ENCODE measurements at places on chromosomes 5 and 9. TPM values are rescaled to one million over a fixed set of nuclear protein-coding genes. Genes with fewer than 3 reads are reported as not detected.

PCDHB6 gene
- not detected for total RNA-seq

DROSHA gene
- 90.0 TPM for total RNA-seq

SUSD3 gene
- total RNA-seq, result not detected

IFNB1 gene
- total RNA-seq, result not detected

IER5L gene
- 12.3 TPM for total RNA-seq

FBP1 gene
- 2.2 TPM for total RNA-seq

SOX30 gene
- total RNA-seq, result not detected

LCNL1 gene
- not detected for total RNA-seq

ZNF883 gene
- not detected for total RNA-seq

NEUROG1 gene
- not detected for total RNA-seq

CD14 gene
- 0.33 TPM for total RNA-seq

PCDHB16 gene
- total RNA-seq, result 0.12 TPM

FOXD4L3 gene
- not detected for total RNA-seq

PPP1R26 gene
- total RNA-seq, result 11.8 TPM

GRCh38 chr9:123769719-123770118, 160.2 kb downstream of the DENND1A start:
- no peak overlapping the region for H3K4me3 ChIP-seq
- no peaks in the 10 kb centered on the region for H3K36me3 ChIP-seq
- no peaks in the 10 kb centered on the region for H3K27me3 ChIP-seq
- DNase-seq, result no peak

GRCh38 chr5:83503662-83504061, 32.1 kb downstream of the VCAN start:
- no peak overlapping the region for H3K4me3 ChIP-seq
- no peak overlapping the region for H3K27ac ChIP-seq

DNA sequence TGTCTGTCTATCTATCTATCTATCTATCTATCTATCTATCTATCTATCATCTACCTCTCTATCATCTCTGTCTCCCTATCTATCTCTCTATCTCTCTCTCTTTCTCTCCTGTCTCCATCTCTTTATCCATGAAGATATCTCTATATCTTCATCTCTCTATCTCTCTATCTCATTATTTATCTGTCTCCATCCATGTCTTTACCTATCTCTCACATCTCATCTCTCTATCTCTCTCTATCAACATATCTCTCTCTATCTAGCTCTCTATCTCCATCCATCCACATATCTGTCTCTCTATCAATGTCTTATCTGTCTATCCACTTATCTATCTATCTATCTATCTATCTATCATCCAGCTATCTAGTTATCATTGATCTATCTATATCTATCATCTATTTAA, 292.1 kb upstream of the IRX2 start:
- H3K4me3 ChIP-seq, result no peak overlapping the region
- DNase-seq, result no peak
- H3K27me3 ChIP-seq, result no peaks in the 10 kb centered on the region
- no peaks in the 10 kb centered on the region for H3K4me1 ChIP-seq
- no peaks in the 10 kb centered on the region for H3K36me3 ChIP-seq
- H3K27ac ChIP-seq, result no peak overlapping the region

DNA sequence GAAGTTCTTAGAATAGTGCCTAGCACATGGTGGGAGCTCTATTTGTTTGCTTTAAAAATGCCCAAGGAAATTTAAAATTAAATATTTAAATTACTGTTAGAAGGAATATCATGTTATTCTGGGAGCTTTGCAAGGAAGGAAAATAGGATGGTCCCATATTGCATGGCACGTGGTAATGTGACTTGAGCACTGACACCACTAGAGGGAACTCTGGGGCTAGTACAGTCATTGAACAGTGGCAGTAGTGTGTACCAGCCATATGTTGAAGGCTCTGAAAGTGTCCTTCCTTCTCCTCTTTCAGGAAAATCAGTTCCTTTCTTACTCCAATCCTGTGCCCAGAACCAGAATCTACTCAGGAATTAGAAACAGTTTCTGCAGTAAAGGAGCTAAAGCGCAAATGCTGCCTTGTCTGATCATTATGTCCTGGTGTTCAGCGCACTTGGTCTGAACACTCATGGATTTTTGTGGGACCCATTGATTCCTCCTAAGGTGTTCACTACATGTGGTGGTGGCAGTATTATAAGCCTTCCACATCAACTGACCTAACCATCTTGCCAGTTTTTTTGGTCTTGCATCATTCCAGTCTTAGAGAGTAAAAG, 54.1 kb downstream of the GDA start:
- no peaks in the 10 kb centered on the region for H3K36me3 ChIP-seq
- no peak overlapping the region for H3K4me3 ChIP-seq

- no peaks in the 10 kb centered on the region for H3K27me3 ChIP-seq
- no peak overlapping the region for H3K27ac ChIP-seq
- DNase-seq, result no peak
- no peak overlapping the region for H3K4me3 ChIP-seq
Observed at GRCh38 chr5:20536341-20536740, 548.3 kb upstream of the CDH18 start.

GRCh38 chr5:107570805-107571531, 99.8 kb downstream of the EFNA5 start:
- H3K4me3 ChIP-seq, result no peak overlapping the region
- peak; percentile 95 for DNase-seq
- no peaks in the 10 kb centered on the region for H3K36me3 ChIP-seq
- H3K27ac ChIP-seq, result peak overlapping the region; percentile 88
- H3K4me1 ChIP-seq, result peaks cover 32% of the 10 kb centered on the region

- no peaks in the 10 kb centered on the region for H3K4me1 ChIP-seq
- H3K27me3 ChIP-seq, result no peaks in the 10 kb centered on the region
- DNase-seq, result no peak
- H3K4me3 ChIP-seq, result no peak overlapping the region
- H3K27ac ChIP-seq, result no peak overlapping the region
- H3K36me3 ChIP-seq, result no peaks in the 10 kb centered on the region
Observed at GRCh38 chr5:12320331-12320730, 416.1 kb upstream of the CTNND2 start.

GRCh38 chr9:90029996-90030395, 425.2 kb downstream of the GADD45G start:
- no peaks in the 10 kb centered on the region for H3K36me3 ChIP-seq
- no peaks in the 10 kb centered on the region for H3K27me3 ChIP-seq

- no peaks in the 10 kb centered on the region for H3K27me3 ChIP-seq
- H3K4me3 ChIP-seq, result no peak overlapping the region
- H3K27ac ChIP-seq, result no peak overlapping the region
- DNase-seq, result no peak
- H3K4me1 ChIP-seq, result no peaks in the 10 kb centered on the region
Observed at GRCh38 chr5:32223972-32224609, 50.0 kb upstream of the GOLPH3 start.

DNA sequence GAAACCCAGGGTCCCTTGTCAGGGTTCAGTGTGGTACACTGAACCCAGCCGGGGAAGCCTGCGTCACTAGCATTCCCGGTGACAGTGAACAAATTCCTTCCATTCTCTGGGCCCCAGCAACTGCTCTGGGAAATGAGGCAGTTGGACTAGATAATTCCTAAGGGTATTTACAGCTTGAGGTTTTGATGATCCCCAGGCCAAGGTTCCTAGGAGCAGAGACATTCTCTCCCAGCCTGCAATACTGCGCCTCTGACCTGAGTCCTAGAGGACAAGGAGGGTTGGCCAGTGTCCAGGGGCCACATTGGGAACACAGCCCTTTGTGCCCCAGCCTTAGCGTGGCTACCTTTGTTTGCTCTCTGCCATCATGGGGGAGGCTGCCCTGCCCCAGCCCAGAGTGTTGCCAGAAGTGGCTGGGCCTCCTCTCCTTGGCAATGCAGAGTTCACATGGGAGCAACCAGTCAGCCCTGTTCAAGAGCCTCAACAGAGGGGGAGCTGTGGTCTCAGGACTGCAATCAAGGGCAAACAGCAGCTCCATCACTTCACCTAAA, 178.2 kb downstream of the SEC61B start:
- H3K27me3 ChIP-seq, result no peaks in the 10 kb centered on the region
- H3K36me3 ChIP-seq, result no peaks in the 10 kb centered on the region
- H3K4me1 ChIP-seq, result no peaks in the 10 kb centered on the region
- no peak overlapping the region for H3K27ac ChIP-seq
- no peak for DNase-seq

- no peaks in the 10 kb centered on the region for H3K36me3 ChIP-seq
- no peaks in the 10 kb centered on the region for H3K4me1 ChIP-seq
- DNase-seq, result no peak
- H3K4me3 ChIP-seq, result no peak overlapping the region
Observed at GRCh38 chr5:154559398-154560276, 81.6 kb upstream of the HAND1 start.

DNA sequence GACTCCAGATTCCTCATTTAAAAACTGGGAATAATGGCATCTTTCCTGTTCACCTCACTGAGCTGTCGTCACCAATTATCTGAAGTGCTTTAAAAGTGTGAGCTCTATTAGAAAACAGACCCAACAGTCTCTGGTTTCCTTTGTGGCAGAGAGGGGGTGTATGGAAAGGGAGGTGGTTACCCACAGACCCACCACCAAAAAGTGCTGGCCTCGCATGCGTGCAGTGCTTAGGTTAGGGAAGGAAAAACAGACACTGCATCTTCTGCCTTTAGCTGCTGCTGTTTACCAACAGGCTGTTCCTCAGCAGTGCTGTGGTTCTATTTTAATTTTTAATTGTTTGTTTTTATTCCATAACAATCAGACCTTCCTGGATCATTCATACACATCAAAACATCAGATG, 249.6 kb downstream of the PIK3R1 start:
- H3K36me3 ChIP-seq, result no peaks in the 10 kb centered on the region
- no peaks in the 10 kb centered on the region for H3K4me1 ChIP-seq
- H3K4me3 ChIP-seq, result no peak overlapping the region
- no peak for DNase-seq
- H3K27me3 ChIP-seq, result peaks cover 8% of the 10 kb centered on the region

GRCh38 chr9:33044677-33045282, 19.7 kb downstream of the DNAJA1 start:
- DNase-seq, result no peak
- peak overlapping the region; percentile 81 for H3K27ac ChIP-seq
- H3K36me3 ChIP-seq, result peaks cover 10% of the 10 kb centered on the region
- H3K4me1 ChIP-seq, result peaks cover 11% of the 10 kb centered on the region
- peak overlapping the region; percentile 74 for H3K4me3 ChIP-seq
- H3K27me3 ChIP-seq, result no peaks in the 10 kb centered on the region

DNA sequence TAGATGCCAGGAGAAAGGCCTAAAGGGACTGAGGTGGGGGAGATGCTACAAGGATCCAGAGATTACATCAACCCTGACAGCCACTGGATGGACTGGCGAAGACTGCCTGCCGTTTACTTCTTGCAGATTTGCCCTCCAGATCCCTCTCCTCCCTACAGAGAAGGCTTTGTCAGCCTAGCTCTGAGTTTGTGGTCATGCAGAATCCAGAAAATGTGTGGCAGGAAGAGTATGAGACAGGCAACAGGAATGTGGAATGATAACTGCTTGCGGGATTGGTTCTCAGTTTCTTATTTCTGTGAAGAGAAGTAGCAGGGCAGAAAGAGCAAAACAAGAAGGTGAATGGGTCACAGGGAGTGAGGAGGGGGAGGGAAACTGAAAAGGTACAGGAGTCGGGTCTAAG, 129.6 kb downstream of the TLE1 start:
- H3K4me1 ChIP-seq, result peaks cover 28% of the 10 kb centered on the region
- H3K27ac ChIP-seq, result peak overlapping the region; percentile 19
- peak; percentile 46 for DNase-seq
- H3K36me3 ChIP-seq, result no peaks in the 10 kb centered on the region
- no peaks in the 10 kb centered on the region for H3K27me3 ChIP-seq

- no peak overlapping the region for H3K4me3 ChIP-seq
- no peak for DNase-seq
- H3K27ac ChIP-seq, result no peak overlapping the region
- H3K27me3 ChIP-seq, result no peaks in the 10 kb centered on the region
- no peaks in the 10 kb centered on the region for H3K36me3 ChIP-seq
Observed at GRCh38 chr5:126107381-126107780, 315.8 kb upstream of the GRAMD2B start.

- H3K4me3 ChIP-seq, result no peak overlapping the region
- no peaks in the 10 kb centered on the region for H3K27me3 ChIP-seq
- peaks cover 16% of the 10 kb centered on the region for H3K4me1 ChIP-seq
- H3K36me3 ChIP-seq, result peaks cover 9% of the 10 kb centered on the region
- no peak overlapping the region for H3K27ac ChIP-seq
Observed at GRCh38 chr9:114214686-114215414, 59.5 kb downstream of the COL27A1 start.

GRCh38 chr5:77928776-77929300, 152.7 kb upstream of the TBCA start:
- H3K4me3 ChIP-seq, result no peak overlapping the region
- no peak for DNase-seq
- no peaks in the 10 kb centered on the region for H3K4me1 ChIP-seq
- H3K27ac ChIP-seq, result no peak overlapping the region

GRCh38 chr5:424301-425110, 18.5 kb upstream of the EXOC3 start:
- H3K4me3 ChIP-seq, result no peak overlapping the region
- no peak overlapping the region for H3K27ac ChIP-seq
- no peaks in the 10 kb centered on the region for H3K27me3 ChIP-seq
- DNase-seq, result no peak
- H3K4me1 ChIP-seq, result no peaks in the 10 kb centered on the region
- H3K36me3 ChIP-seq, result no peaks in the 10 kb centered on the region

GRCh38 chr5:58913406-58913990, 330.6 kb downstream of the RAB3C start:
- no peak for DNase-seq
- H3K27ac ChIP-seq, result no peak overlapping the region
- H3K4me3 ChIP-seq, result no peak overlapping the region
- H3K27me3 ChIP-seq, result peaks cover 8% of the 10 kb centered on the region
- H3K4me1 ChIP-seq, result no peaks in the 10 kb centered on the region

DNA sequence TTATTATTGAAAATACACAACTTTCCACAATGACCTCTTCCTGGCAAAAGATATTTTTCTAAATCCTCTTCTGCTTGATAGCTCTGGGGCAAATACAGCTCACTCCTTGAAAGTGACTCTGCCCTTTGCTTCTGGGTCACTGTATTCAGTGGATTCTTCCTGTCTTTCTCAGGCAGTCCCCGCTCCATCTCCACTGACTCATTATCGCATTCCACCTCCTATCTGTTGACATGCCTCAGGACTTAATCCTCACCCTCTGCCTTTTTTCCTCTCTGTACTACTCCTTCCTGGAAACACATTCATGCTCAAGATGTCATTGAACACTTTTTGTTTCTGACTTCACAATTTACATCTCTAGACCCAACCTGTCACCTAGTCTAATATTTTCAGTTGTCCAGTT, 8.4 kb upstream of the RGS7BP start:
- H3K27ac ChIP-seq, result no peak overlapping the region
- H3K27me3 ChIP-seq, result peaks cover 5% of the 10 kb centered on the region
- no peak for DNase-seq
- H3K4me1 ChIP-seq, result no peaks in the 10 kb centered on the region
- no peak overlapping the region for H3K4me3 ChIP-seq

GRCh38 chr5:110842948-110843347, 104.1 kb downstream of the SLC25A46 start:
- H3K36me3 ChIP-seq, result no peaks in the 10 kb centered on the region
- no peaks in the 10 kb centered on the region for H3K4me1 ChIP-seq
- no peak overlapping the region for H3K4me3 ChIP-seq
- no peaks in the 10 kb centered on the region for H3K27me3 ChIP-seq
- H3K27ac ChIP-seq, result no peak overlapping the region

DNA sequence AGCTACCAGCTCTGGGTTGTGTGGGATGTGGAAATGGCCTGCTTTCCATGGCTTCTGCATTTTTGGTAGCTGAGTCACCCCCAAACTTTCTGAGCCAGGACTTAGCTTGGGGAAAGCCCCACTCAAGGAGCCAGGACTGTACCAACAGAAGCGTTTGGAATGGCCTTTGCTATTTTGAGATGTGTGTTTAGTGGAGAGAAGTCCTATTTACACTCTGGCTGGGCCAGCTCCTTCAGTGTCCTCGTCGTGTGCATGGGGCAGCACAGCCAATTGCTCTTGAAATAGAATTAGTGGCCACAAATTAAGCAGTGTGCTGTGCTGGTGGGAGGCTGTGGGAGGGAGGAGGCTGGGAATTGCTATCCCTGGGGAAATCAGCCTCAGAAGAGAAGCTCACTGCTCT, 51.6 kb downstream of the ENTREP1 start:
- no peak overlapping the region for H3K27ac ChIP-seq
- no peaks in the 10 kb centered on the region for H3K27me3 ChIP-seq
- peak; percentile 48 for DNase-seq

All from endothelial cell of umbilical vein (primary cell).